Mesenchymal stem cell (in vitro differentiated cells and primary cell): ENCODE measurements at places on chromosomes 2 and 18.

GRCh38 chr18:40387130-40387787 is 1567.8 kb upstream of the PIK3C3 start:
- no peak for DNase-seq

- DNase-seq, result no peak
Measured at GRCh38 chr2:208147008-208147407, 1.1 kb upstream of the CRYGB start.

- peak; percentile 26 for DNase-seq
Measured at GRCh38 chr18:62325806-62326645, 916 bp downstream of the TNFRSF11A start.

- DNase-seq, result no peak
Measured at GRCh38 chr18:42549596-42549995, 565.9 kb downstream of the RIT2 start.

DNA sequence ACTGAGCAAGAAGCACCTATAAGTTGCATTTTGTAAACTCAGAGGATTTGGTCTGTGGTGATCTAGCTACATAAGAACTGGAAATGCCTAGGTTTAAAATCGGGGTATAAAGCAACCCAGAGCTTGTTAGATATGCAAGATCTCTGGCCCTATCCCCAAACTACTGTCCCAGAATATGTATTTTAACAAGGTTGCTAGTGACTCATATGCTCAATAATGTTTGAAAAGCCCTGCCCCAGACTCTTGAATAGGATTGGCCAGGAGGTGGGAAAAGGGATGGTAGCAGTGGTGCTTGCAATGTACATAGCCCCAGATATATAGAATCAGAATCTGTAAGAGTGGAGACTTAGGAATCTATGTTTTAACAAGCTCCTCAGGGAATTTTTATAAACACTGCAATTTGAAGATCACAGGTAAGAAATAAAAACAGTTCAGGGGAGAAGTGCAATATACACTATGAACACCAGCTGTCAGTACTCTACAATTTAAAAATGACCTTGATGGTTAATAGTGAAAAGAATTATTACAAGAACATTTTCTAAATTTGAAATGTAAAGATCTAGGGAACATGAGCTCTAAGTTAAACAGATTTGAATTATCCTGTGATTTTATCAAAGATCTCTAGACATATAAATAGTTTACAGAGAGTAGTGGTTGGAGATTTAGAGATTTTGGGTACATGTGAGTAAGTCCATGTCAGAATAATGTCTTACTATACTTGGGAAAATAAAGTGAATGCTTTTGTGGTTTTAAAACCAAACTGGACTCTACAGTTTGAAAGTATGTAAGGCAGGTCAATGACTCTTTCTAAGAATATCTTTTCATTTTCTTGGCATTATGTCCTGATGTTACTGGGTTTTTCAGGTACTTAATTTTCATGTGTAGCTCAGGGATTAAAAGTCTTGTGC is 7.7 kb upstream of the MMADHC start:
- DNase-seq, result no peak

DNA sequence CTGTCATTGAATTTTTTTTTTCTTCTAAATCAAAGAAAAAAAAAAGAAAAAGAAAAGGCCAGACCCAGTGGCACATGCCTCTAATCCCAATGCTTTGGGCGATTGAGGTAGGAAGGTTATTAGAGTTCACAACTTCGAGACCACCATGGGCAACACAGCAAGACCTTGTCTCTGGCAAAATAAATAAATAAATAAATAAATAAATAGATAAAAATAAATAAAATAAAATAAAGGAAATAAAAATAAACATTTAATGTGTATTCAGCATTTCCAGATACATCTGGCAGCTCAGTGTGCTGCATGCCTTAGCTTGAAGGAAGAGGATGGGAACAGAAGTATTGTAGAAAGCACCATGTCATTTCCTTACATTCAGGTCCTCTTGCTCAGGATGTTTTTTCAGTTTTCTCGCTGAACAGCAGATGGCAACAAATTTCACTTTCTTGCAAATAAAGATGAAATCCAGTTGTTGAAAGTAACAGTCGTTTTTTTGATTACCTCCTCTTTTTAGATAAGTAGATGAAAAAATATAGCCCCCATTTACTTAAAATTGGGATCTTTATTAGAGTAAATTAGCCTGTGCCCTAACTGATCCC is 25.7 kb upstream of the FAM178B start:
- peak; percentile 71 for DNase-seq

DNA sequence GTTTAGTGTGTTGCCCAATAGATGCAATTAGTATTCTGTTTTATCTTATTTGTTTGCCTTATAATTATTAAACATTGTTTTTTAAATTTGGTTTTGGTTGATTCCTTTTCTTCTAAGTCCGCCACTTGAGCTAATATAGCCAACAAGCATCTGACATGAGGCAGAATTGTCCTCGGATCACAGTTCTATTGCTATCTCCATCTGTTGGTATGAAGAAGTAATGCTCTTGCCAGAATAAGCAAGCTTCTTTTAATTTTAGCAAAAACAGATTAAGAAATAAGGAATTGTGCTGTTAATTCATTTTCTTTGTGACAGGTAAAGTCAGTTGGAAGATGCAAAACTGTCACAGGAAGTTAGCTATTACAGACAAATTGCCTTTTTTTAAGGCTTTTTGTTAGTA is 54.3 kb downstream of the R3HDM1 start:
- peak; percentile 10 for DNase-seq
